Esophagus squamous epithelium (tissue), 5 donors: ENCODE measurements at places on chromosomes 11 and 22. TPM values are rescaled to one million over a fixed set of nuclear protein-coding genes. Genes with fewer than 3 reads are reported as not detected.

DNA sequence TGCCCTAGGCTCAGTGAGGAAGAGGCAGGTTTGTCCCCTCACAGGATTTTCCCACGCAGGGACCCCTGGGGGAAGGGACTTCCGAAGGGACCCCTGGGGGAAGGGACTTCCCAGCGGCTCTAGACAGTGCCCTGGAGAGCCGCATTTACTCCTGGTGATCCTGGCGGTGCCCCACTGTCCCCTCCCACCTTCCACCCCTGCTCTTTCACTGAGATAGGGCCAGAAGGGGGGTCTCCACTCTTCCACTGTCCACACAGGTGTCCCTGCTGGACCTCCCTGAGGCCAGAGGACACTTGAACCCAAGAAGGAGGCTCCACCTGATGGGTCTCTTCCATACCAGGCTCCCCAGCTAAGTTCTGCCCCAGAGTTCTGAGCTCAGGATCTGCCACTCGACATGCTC lies 1333.9 kb downstream of the BRD1 start:
- DNase-seq: no peak
- no peak overlapping the region for H3K27ac ChIP-seq
- no peaks in the 10 kb centered on the region for H3K36me3 ChIP-seq
- peaks cover 14% of the 10 kb centered on the region for H3K27me3 ChIP-seq
- H3K4me1 ChIP-seq: no peaks in the 10 kb centered on the region

GRCh38 chr22:30158277-30158676 lies 78.0 kb downstream of the HORMAD2 start:
- no peak for DNase-seq
- H3K27ac ChIP-seq: no peak overlapping the region
- H3K4me3 ChIP-seq: no peak overlapping the region
- H3K4me1 ChIP-seq: no peaks in the 10 kb centered on the region
- no peaks in the 10 kb centered on the region for H3K27me3 ChIP-seq
- H3K36me3 ChIP-seq: no peaks in the 10 kb centered on the region

DNA sequence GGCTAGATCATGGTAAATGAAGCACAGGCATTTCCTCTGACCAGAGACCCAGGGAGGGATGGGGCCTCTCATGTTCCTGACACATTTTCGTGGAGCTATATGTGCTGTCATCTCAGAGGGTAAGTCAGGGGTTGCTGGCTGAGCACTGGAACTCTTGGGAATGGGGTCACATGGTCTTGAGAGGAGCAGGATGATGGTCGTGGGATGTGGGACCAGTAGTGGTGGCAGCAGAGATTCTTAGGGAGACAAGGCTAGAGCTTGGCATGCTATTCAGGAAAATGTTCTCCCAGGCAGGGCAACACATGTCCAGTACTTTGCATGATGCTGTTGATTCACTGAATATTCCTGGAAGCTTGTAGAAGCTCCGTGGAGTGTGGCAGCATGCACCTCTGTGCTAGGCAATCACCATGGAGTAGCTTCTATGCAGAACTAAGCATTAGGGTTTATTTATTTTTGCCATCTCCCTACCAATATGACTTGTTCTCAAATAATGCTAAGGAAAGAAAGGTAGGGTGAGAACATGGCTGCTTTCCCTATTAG lies 31.4 kb upstream of the TTC12 start:
- no peaks in the 10 kb centered on the region for H3K4me1 ChIP-seq
- no peaks in the 10 kb centered on the region for H3K36me3 ChIP-seq
- no peak overlapping the region for H3K4me3 ChIP-seq
- no peak overlapping the region for H3K27ac ChIP-seq

DNA sequence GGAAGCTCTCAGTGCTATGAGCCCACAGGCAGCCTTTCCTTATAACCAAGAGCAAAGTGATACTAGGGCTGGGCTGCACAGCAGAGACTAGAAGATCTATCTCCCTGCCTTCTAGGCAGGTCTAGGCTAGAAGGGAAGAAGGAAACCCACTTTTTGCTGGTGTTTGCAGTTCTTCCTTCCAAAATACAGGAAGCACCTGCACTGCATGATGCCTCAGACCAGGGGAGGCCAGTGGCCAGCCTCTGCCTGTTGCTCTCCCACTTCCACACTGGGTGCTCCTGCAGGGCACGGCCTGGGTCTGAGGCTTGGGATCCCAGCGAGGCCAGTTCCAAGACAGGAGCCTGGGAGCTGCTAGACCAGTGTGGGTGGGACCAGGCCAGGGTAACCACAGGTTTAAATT lies 6.0 kb upstream of the UCP3 start:
- peaks cover 36% of the 10 kb centered on the region for H3K36me3 ChIP-seq
- H3K27me3 ChIP-seq: no peaks in the 10 kb centered on the region
- no peak overlapping the region for H3K27ac ChIP-seq

DNA sequence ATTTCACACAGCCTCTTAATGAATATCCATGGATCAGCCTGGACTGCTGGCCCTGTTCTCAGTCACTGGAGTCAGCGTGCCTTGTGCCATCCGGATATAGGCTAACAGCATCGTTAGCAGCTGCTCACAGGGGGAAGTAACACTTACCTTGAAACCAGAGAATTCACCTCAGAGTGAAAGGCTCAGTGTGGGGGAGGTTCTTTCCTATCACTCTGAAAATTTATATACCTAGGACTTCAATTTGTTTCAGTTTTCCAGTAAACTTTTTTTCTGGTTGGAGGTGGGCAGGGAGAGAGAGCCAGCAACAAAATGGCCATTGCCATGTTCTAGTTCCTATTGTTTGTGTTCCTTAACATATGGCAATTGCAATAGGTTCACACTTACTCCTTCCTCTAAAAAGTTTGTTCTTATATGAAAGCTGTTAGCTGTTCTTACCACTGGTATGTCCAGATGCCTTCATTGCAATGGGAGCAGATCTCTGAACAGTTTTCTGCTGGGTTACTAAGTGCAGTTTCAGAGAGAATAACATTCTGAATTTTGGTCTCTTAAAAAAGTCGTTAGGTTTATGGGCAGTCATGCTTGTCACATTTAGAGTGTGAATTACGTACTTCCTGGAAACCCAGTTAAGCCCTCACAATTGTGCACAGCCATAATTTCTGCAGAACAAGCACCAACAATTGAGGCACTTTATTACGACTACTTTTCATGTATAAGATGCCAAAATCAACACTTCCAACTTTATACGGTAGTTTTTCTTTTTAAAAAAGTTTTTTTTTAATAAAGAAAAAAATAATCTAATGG lies 247.6 kb downstream of the CADM1 start:
- no peaks in the 10 kb centered on the region for H3K27me3 ChIP-seq
- no peak for DNase-seq
- no peak overlapping the region for H3K27ac ChIP-seq
- H3K4me3 ChIP-seq: no peak overlapping the region

The SOX10 gene
- total RNA-seq: 1.5 TPM

- no peak for DNase-seq
- no peaks in the 10 kb centered on the region for H3K36me3 ChIP-seq
- no peak overlapping the region for H3K4me3 ChIP-seq
Observed at GRCh38 chr22:39173787-39174497, 21.5 kb upstream of the CBX7 start.

The OR8J3 gene
- not detected for total RNA-seq

The TMPRSS5 gene
- total RNA-seq: 0.19 TPM

The IL10RA gene
- 20.3 TPM for total RNA-seq
